ENCODE measurements at places on chromosomes 1 and 21.

GRCh38 chr1:27445177-27445936 is 44.6 kb downstream of the WASF2 start:
- DNase-seq = no peak

DNA sequence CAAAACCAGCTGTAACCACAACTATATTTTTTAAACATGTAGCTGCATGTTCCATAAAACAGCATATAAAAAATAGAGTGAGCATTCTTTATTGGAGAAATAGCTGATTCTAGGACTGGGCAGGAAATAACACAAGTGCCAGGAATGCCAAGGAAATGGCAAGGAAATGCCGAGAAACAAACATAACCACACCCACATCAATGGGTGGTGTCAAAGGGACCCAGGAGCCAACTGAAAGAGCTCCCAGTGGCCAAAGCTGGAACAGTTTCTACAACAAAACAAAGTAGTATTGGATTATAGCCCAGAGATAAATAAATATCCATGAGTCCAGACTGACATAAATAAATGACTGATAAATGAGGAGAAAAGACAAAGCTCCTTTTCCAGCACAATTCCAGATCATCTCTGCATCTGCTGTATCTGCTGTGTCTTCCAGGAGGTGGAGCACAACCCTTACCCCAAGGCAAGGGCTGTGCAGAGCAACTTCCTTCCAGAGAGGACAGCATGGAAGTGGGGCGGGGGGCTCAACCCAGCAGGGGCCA is 28.1 kb downstream of the ADARB1 start:
- DNase-seq = no peak

- no peak for DNase-seq
These were observed 4.9 kb upstream of the TMEM61 start for GRCh38 chr1:54975356-54976108.

DNA sequence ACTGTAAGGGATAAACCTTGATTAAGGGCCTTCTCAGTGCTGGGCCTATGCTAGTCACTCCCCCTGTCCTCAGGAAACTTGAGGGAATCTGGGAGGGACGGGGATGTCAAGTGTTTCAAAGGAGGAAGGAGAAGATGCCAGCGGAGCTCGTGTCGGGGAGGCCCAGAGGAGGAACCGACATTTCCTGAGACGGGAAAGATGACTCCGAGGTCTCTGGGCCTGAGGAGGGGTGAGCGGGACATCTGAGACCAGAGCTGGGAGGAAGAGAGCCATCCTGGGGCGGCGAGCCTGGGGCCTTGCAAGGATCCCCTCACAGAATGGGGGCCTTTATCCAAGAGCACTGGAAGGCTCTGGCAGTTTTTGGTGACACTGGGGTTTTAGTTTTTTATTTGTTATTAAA is 10.4 kb downstream of the SLC66A1 start:
- no peak for DNase-seq

DNA sequence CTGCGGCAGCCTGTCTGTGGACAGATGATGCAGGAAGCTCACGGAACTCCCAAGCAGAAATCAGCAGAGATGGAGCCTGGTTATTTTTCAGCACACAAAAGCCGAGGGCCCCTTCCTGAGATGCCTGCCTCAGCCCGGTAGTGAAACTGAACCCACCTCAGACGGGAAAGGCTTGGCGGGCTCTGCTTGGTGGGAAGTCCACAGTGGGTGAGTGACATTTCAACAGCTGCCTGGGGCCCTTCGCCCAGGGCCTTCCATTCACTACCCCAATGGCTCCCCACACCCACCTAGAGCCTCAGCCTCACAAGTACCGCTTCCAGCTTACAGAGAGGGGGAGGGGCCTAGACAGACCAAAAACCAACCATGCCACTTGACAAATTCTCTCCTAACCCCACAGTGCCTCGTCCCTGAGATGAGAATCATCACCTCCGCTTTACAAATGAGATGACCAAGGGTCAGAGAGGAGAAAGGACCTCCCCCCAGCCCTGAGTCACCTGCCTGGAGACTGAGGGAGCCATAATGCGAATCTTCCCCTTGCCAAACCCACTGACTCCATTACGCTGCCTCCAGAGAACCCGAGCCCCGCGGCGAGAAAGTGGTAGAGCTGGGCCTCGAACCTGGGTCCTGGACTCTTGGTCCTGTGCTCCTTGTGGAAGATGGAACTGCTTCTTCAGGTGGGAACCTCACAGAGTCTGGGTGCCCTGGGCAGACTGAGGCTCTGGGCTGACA is 3.4 kb upstream of the ECE1 start:
- DNase-seq = no peak

DNA sequence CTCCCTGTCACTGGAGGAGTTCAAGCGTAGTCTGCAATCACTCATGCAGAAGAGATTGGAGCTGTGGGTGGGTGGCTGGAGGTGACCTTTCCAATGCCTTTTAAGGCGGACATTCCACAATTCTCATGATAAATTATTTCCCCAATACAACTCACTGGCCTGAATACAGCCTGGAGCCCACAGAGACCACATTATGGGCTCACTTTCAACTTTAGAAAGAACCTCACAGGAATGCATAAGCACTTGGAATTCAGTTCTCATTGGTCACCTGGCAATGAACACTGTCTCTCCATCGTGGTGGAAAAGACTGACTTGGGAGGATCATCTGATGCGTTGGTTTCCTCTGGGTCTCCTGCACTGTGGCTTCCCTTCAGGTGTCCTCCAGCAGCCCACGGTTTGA is 151.8 kb upstream of the KCND3 start:
- no peak for DNase-seq

DNA sequence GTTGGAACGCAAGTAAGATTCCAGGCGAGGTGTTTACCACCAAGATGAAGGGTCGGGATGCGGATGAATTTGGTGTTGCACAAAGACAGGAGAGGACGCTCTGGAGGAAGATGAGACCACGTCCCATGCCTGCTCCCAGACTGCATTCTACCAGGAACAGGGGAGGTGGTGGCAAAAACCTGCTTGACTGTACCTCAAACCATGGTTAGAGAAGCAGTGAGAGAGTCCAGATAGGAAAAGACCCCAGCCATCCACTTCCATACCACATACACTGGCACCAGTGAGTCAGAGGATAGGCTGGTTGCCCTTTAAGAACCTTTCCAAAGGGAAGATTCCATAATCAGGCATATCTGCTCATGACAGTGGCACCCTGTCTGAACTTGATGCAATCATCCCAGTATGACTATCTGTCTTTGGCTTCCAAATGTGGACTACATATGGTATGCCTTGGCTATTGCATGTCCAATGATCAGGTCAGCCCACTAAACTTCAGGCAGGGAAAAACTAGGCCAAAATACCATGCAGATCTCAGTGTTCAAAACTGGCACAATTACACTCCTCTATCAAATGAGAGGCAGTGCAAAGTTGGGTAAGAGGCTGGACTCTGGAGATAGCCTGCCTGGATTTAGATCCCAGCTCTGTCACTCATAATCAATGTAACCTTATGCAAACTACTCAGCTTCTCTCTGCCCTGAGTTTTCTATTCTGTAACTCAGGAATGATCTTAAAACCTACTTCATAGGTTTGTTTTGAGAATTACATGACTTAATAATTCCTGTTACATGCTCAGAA is 20.6 kb downstream of the NPR1 start:
- no peak for DNase-seq

DNA sequence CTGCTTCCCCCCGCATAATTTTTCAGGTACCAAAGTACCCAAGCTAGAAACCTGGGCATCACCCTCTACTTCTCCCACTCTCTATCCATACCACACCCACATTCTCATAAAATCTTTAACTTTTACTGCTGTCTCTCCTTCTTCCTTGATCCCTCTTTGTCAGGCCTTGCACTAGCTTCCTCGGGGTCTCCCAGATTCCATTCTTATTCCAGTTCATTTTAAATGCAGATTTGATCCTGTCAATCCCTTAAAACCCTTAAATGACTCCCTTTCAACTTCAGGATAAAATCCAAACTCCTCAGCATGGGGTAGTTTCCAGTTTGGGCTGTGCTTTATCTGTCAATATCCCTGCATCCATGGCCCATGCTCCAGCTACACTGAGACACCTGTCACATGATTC is 343.5 kb downstream of the PBX1 start:
- DNase-seq = no peak

Data from frontal cortex (tissue), 4 donors.